ENCODE measurements at places on chromosomes 6 and 20. TPM values are rescaled to one million over a fixed set of nuclear protein-coding genes. Genes with fewer than 3 reads are reported as not detected.

GRCh38 chr6:100132005-100132404, 138.0 kb upstream of the MCHR2 start:
- DNase-seq = no peak

- no peak for DNase-seq
These were observed 477 bp upstream of the ITPA start for GRCh38 chr20:3208786-3209256.

DNA sequence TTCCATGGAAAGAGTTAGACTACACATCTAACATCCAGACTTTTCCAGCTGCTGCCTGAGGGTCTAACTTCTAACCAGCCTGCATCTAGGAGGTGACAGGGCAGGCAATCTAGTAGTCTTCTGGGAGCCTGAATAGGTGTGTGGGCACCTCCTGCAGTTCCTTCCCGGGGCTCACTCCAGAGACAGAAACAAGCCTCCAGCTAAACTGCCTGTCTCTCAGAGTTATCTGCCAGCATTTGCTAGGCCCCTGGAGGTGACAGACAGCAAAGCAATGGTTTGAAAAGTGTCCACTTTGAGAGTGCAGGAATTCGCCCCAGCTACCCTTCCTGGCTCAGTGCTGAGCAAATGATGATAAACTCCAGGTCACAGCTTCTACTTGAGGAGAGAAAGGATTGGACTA, 240.5 kb upstream of the PRSS16 start:
- DNase-seq = no peak

HLA-C gene
- 1,977 TPM for total RNA-seq

- DNase-seq = no peak
These were observed 43.3 kb downstream of the PPARD start for GRCh38 chr6:35385457-35386202.

GRCh38 chr20:34072076-34072475, 40.0 kb downstream of the EIF2S2 start:
- DNase-seq = no peak

DNA sequence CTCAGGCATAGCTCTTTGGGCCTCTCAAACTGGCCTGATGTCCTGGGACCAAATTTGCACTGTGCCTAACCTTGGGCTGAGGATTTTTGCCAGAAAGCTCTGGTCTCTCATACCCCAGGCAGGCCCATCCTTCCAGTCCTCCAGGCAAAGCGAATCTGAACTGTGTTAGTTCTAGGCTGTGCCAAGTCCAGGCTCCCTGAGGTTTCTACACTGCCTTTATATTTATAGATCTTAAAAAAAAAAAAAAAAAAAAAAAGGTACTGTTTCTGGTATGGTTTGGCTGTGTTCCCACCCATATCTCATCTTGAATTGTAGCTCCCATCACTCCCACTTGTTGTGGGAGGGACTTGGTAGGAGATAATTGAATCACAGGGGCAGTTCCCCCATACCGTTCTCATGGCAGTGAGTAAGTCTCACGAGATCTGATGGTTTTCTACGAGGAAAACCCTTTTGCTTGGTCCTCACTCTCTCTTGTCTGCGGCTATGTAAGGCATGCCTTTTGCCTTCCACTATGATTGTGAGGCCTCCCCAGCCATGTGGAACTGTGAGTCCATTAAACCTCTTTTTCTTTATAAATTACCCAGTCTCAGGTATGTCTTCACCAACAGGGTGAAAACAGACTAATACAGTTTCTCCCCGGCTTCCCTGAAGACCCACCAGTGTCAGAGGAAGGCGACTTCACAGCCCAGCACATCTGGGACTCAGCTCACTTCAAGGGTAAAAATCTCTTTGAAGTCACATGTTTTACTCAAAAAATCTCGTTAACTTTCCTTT, 39.0 kb upstream of the TBXT start:
- DNase-seq = no peak

TMEM170B gene
- 1.9 TPM for total RNA-seq

WTAP gene
- 227 TPM for total RNA-seq

PHACTR3 gene
- not detected for total RNA-seq

DNA sequence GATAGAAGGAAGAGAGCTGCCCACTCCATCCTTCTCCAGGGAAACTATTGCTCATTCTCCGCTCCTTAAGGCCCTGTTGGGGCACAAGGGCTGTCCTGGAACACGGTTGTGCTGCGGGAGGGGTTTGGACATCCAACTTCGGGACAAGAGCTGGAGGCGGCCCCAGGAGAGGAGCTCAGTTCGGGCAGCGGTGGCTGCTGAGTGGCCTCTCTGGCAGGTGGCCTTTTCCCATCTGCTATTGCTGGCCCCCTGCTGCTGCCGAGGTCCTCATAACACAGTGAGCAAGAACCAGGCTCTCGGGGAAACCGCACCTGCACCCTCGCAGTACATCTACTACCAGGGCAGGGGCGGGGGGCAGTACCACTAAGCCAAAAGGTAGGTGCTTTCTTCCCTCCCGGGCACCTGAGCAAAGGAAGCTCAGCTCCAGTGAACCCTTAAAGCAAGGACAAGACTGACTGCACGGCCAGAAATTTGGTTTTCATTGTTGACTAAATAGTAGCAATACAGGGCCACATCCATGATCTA, 63.7 kb downstream of the PSMG4 start:
- DNase-seq = no peak

DNA sequence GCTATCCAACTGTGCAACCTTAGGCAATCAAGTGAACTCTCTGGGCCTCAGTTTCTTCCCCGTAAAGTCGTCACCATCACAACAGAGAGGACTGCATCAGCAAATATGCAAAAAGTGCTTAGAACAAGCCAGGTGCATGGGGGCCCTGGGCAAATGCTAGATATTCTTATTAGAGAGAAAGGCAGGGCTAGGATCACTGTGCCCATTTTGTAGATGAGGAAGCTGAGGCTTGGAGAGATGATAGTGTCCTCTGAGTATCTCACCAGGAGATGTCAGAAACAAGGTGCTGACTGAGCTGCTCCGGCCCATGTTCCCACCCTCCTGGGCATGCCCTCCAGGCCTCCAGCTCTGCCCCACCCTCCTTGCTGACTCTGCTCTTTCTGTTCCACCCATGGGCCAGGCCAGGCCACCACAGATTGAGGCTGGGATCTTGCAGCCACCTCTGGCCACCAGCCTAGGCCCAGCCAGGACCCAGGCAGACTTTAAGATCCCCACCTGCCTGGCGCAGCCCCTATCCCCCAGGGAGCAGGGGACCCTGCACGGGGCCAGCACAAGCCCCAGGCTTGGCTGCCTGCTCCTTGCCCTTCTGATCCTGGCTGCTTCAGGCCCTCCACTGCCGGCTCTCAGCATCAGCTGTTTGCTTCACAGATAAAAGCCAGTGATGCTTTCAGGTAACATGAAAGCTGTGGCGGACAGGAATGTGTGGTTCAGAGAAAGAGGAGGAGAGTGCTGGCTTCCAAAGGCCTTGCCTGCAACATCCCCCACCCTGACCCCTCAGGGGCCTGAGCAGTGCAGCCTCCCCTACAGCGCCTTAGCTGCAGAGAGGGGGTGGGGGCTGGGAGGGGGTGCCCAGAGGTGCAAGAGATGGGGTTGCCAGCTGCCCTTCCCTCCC, 47.6 kb downstream of the GRM4 start:
- no peak for DNase-seq

DNA sequence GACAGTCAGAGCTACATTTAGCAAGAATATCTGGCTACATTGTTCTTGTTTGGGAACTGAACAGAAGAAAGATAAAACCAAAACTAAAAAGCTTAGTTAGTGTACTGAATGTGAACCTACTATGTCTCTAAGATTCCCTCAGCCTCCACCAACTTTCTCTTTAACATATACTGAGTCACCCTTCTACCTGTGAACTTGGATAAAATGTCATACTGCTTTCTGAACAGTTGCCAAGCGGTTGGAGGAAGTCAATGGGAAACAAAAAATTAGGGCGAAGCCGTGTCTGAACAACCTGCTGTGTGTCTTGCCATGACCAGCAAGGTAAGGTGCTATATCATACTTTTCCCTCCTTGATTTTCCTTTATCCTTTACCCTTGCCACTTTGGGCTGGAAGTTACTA, 243.5 kb downstream of the BTBD9 start:
- no peak for DNase-seq

DNA sequence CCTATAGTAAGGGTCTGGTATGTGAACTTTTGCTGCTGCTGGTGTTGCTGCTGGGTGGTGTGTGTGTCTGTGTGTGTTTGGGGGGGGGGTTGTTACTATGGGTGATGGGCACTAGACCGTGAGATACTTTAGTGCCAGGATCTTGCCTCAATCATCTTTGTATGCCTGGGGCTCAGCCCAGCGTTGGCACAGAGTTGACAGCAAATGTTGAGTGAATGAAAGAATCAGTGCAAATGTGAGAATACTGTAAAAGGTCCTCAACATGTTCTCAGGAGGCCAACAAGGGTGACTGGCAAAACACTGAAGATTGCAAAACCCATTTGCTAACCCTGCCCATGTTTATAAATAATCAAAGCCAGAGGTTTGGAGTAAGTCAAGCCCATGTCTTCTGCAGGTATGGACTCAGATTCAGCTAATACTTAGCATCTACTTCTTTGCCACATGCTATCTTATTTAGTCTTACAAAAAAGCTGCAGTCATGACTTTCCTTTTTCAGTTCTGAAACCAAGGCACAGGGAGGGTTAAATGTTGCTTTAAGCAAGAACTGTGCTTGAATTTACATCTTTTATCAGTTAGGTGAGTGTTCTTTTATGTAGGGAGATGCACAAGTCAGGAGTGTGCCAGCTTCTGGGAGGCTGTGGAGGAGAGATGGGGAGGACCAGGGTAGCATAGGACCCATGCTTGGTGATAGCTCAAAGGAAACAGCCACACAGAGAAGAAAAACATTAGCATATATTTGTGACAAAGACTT, 125.3 kb upstream of the SPACA1 start:
- DNase-seq = no peak

DNA sequence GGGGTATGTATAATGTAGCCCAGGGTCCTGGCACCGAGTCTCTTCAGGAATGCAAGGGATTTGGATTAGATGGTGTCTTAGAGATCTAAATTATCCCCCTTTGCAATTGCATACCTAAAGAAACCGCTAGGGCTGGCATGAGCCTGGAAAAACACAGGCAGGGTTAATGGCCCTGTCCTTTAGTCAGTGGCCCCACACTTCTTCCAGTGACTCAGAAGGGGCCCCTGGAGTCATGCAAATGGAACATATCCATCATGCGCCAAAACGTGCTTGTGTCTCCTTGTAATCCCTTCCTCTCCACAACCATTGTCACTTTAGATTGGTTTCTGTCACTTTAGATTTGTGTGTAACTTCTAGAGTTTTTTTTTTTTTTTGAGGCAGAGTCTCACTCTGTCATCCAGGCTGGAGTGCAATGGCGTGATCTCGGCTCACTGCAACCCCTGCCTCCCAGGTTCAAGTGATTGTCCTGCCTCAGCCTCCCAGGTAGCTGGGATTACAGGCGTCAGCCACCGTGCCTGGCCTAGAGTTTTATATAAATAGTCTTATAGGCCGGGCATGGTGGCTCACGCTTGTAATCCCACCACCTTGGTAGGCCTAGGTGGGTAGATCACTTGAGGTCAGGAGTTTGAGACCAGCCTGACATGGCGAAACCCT, 8.7 kb upstream of the MYBL2 start:
- DNase-seq = no peak

MUC21 gene
- total RNA-seq = not detected

GRCh38 chr6:14732844-14733757, 512.8 kb upstream of the JARID2 start:
- peak; percentile 57 for DNase-seq

GRCh38 chr20:4060064-4060795, 44.9 kb upstream of the RNF24 start:
- DNase-seq = no peak

DNA sequence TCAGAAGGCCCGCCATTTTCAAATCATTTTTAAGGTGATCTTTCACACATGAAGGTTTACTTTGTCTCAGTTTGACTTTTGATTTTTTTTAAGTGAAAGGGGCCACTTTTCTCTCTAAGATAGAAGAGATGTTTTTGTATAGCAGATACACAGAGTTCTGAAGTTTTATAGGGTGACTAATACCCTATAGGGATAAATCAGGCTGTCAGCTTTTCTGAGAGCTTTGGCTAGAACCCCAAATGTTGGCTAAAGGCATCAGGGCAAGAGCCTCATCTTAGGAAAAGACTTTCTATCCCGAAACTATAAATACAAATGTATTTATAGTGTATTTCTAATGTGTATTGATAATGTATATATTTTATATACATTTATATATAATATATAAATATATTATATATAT, 181.4 kb downstream of the TBX18 start:
- DNase-seq = no peak

PRELID3B gene
- total RNA-seq = 59.1 TPM

RRAGD gene
- total RNA-seq = 9.0 TPM

DNA sequence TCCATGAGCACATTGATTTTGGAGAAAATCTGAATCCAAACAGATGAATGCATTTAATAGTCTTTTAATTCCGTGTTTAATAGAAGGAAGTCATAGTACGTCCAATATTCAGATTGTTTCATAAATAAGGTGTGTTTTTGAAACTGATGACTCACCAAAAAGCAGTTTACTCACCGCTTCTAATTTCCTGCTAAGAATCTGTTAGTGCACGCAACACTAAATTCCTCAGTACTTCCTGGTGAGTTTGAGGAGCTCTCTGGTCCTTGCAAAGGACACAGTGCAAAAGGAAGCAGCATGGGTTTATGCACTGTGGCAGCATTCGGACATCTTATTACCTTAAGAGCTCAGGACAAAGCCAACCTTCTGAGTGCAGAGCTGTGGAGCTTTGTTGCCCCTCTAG, 2.3 kb upstream of the ADGRF1 start:
- DNase-seq = no peak

- no peak for DNase-seq
These were observed 127.9 kb upstream of the NXT1 start for GRCh38 chr20:23222531-23223200.

RIOK1 gene
- total RNA-seq = 28.1 TPM

TREML1 gene
- total RNA-seq = not detected

PPIL6 gene
- 0.84 TPM for total RNA-seq

DNA sequence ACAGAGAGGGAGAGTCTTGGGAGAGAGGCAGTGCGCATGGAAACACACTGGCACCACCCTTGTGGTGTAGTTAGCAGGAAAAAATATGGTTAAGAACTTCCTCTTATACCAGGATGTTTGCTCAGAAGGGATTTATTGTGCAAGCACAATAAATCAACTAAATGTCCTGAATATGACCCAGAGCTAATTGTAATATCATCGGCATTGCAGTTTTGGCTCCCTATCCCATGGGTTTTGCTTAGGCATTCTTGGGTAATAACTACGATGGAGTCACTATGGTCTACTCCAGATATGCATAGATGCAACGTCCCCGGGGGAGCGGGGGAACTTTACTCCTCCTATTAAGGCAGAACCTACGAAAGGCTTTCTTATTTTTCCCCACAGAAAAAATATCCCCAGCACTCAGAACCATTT, 751.6 kb downstream of the EYS start:
- no peak for DNase-seq

- no peak for DNase-seq
These were observed 674 bp downstream of the NRSN1 start for GRCh38 chr6:24126586-24127192.
